DMS 273 treated with DMSO at 0.1 percent for 48 hours (cell line): ENCODE measurements at places on chromosomes 1 and 21.
A peak's percentile ranks its signal among the peaks of the same experiment; 100 is the strongest.

- no peak for DNase-seq
These were observed 60.5 kb upstream of the USP25 start for GRCh38 chr21:15669247-15669646.

DNA sequence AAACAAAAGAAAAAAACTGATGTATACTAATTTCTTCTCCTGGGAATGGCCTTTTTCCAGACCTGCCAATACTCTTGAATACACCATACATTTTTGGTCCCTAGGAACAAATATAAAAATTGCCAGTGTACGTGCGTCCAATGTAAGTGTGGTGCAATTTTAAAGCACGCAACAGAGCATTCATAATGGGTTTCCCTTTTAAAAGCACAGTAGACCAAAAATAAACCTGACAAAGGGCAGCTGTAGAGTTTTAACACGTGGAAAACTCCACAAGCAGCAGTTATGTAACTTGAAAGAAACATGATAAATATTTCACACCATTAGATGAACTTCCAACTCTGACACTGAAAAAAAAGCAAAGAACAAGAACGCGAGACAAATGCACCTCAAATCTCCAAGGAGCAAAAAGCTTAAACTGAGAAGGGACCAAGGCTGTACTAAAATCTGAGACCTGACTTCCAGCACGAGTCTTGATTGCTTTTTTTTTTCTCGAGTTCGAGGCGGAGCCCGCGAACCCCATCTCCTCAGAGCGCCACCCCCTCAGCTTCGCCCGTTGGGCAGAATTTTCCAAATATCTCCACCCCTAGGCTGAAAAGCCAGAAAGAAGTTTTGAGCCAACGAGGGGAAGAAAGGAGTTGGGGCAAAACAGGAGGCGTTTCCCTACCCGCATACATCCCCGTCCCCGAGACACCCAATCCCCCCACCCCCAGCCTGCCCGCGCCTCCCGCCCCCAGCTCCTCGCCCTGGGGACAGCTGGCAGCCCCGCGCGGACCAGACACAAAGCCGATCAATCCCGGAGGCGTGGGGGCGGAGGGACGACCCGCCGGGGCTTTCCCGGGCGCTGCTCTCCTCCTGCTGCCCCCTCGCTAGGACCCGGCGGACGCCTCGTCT is at the start of gene JAM2:
Gene JAM2 (plus strand): TSS at position 599 of the 891 bp plus-strand sequence. CDS start 564 bp downstream, outside the sequence.
- no peak for DNase-seq

- no peak for DNase-seq
These were observed 28.0 kb downstream of the TAF5L start for GRCh38 chr1:229597877-229598276.

- DNase-seq, result peak; percentile 55
These were observed 19.2 kb upstream of the CLSTN1 start for GRCh38 chr1:9842781-9843575.

DNA sequence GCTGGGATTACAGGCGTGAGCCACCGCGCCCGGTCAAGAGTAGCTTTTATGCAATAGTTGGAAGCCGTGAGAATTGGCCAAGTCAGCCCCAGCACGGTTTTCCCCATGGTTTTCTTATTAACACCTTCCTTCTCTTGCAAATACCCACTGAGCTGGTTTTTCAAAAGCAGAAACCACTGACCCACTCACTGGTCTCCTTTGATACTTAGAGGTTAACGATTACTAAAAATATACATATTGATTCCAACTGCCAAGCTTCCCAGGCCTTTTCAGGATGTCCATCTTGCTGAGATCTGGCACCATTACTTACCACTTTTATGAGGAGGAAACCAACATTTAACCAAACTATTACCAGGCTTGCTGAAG is 25.9 kb upstream of the TARDBP start:
- DNase-seq, result no peak

DNA sequence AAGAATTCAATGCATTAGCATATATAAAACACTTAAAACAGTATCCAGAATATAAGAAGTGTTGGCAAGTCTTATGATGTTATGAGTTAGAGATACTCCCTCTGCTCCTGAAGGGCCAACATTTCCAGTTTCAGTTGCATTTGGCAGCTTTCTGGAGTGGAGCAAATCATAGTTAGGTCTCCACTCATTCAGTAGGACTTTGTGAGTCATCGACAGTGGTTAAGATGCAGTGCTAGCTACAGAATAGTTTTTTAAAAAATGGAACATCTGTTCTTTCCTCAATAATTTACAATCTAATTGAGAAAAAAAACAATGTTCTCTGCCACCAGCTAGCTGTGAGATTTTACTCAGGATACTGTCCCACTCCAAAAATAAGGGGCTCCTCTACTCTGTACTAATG is 389.1 kb downstream of the HLX start:
- no peak for DNase-seq

DNA sequence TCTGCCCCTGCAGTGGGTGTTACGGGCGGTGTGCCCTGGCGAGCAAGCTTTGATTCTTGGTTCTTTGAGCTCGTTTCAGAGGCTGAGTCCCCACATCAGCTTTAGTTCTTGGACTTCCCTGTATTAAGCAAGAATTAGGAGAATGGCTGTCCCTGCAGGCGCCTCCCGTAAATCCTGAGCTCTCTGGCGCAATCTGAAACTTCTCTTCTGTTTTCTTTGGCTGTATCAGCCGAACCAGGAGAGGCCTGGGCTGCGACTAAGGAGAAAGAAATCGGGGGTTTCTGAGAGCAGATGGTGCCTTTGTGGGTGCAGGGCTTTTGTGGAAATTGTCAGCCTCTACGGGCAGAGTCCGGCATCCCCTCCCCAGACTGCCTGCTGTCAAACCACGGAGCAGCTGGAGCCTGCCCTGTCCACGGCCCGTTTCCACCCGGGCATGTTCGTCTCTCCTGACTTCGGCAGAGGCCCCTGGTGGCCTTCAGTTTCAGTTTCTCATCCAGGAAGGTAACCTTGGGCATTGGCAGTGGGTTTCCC is 17.9 kb downstream of the CSTB start:
- no peak for DNase-seq
